Activated CD4-positive, alpha-beta T cell treated with anti-CD3 and anti-CD28 coated beads for 24 hours (primary cell): ENCODE measurements at places on chromosomes 12 and 14.

DNA sequence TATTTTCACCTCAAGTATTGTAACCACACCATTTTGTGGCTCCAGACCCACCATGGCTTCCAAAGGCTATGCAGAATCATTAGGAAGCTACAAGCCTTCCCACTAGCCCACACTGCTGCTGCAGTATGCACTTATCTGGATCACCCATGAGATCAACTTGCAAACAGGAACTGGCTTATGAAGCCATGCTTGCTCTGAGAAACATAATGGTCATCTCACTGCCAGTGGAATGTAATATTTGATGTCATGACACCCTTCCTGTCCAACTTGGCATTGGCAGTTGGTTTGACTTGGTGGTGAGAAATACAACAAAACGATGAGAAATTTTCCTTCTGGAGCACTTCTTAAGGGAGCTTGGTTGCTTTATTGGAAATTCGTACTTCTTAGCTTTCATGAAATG, 69.3 kb upstream of the FRMD6 start:
- no peak for DNase-seq

- DNase-seq = no peak
These were observed 21.8 kb upstream of the SMCO2 start for GRCh38 chr12:27424631-27425230.

- DNase-seq = no peak
These were observed 177.3 kb upstream of the NUDT4 start for GRCh38 chr12:93200291-93200917.

GRCh38 chr14:104228716-104229533, 90.5 kb downstream of the KIF26A start:
- DNase-seq = no peak

DNA sequence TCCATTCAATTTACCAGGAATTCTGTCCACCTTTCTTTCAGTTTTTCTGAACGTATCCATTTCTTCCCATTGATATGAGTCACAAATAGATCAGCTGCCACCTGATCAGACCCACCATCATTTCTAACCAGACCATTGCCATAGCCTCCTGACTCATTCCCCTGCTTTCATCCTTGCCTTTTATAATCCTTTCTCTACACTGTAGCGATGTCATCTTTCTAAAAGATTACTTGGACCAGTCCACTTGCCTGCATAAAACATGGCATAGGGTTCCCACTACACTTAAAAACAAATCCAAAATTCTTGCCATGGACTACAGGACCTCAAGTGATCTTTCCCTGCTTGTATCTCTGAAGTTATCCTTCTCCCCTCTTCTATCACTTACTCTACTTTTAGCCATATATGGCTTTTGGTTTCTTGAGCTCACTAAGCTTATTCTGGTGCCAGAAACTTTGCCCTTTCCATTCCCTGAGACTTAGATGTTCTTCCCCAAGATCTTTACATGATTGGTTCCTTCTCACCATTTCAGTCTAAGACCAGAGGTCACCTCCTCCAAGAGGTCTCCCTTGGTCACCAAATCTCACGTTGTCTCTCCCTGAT, 149.5 kb upstream of the KRR1 start:
- DNase-seq = no peak

- DNase-seq = no peak
These were observed 38.0 kb downstream of the ADIPOR2 start for GRCh38 chr12:1728824-1729223.

DNA sequence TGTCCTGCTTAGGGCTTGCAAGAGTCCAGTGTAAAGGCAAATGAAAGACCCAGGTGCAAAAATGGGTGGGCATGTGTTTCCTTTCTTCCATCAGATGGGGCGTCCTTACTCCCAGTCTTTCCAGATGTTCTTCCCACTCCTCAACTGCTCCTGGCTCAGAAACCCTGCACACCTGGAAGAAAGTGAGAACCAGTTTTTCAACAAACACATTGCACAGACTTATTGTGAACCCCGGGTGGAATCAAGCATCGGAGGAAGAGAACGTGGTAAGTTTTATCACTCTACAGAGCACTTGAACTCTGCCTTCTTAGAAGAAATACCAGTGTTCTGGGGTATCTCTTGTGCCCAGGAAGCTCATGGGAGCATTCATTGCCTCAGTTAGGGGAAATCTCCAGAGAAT, 93.3 kb downstream of the TMX1 start:
- no peak for DNase-seq

DNA sequence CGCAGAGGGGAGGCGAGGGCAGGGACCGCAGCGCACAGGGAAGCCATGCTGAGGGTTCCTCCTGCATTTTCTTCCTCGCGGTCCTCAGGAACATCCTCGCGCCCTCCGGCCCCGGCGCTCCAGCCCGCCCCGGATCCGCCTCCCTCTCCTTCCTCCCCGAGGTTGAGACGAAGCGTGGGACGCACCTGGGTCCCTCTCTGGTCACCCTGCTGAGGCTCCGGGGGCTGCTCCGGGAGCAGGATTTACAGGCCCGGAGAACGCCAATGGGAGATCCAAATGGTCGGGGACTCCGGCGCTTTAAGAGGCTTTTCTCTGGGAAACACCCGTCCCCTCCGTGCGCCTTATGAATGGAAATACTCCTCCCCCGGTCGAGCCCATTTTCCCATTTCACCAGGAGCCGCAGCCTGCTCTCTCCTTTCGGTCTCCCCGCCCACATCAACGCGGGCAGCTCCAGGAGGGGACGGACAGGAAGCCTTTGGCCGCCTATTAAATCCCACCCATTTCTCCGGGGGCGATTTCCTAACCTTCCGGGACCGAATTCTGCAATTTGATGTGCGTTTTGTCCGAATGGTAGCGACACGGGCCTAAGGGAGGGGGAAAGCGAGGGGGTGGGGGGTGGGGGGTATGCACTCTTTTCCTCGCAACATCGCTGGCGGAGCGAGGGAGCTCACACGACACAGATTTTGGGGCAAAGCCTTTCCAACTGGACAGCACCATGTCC, at the start of gene UNC79:
TSS of gene UNC79 (plus strand) at position 625 of the 721 bp plus-strand sequence. CDS start at position 716, 91 bp downstream.
- no peak for DNase-seq

DNA sequence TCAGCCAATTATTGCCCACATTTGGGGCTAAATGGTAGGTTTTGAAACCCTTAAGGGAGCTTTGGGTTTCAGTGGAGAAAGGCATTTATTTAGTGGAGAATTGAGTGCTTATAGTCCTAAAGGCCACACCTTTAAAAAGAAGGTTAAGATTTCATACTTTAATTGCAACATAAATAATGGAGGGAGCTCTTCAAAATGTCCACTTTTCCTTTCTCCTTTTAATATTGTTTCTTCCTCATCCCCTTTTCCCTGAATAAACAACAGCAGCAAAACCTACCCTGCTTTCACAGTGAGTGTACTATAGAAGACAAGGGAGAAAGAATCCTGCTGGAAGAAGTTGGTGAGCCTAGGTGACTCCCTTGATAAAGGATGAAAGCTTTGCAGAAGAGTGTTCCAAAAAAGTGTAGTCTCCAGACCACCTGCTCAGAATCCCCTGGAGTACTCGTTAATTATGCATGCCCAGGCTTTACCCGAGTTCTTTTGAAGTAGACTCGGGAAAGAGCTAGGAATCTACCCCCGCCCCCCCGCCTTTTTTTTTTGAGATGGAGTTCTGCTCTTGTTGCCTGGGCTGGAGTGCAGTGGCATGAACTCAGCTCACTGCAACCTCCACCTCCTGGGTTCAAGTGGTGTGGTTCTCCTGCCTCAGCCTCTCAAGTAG, 11.5 kb upstream of the EID3 start:
- DNase-seq = no peak

GRCh38 chr14:31660191-31660590, 99.0 kb downstream of the NUBPL start:
- DNase-seq = no peak
